ENCODE measurements at places on chromosomes 6 and 20. TPM values are rescaled to one million over a fixed set of nuclear protein-coding genes. Genes with fewer than 3 reads are reported as not detected.

Gene RAET1G
- total RNA-seq = 0.34 TPM

Gene CD93
- total RNA-seq = 394 TPM

Gene OR2B6
- total RNA-seq = not detected

Gene EHMT2
- total RNA-seq = 35.4 TPM

Gene MATN4
- total RNA-seq = 0.20 TPM

Gene BMP5
- total RNA-seq = not detected

Gene GSTA3
- not detected for total RNA-seq

Gene NOX3
- total RNA-seq = not detected

Gene MOG
- not detected for total RNA-seq

Gene ASIP
- total RNA-seq = not detected

Gene LAMA2
- total RNA-seq = 0.59 TPM

Gene TSHZ2
- total RNA-seq = 0.94 TPM

Gene GPR6
- not detected for total RNA-seq

Gene LRRC73
- total RNA-seq = not detected

Gene SAMD5
- 1.00 TPM for total RNA-seq

Gene C6orf15
- total RNA-seq = not detected

Gene SLC26A8
- not detected for total RNA-seq

Gene OTOR
- total RNA-seq = not detected

Gene HLA-DRB5
- not detected for total RNA-seq

Gene DBNDD2
- 9.7 TPM for total RNA-seq

Gene PAK5
- total RNA-seq = not detected

Gene MYMX
- not detected for total RNA-seq

Gene HDGFL1
- total RNA-seq = not detected

Gene FGD2
- not detected for total RNA-seq

Gene BHLHE23
- total RNA-seq = not detected

Gene SSTR4
- not detected for total RNA-seq

Gene CLPSL1
- total RNA-seq = not detected

Gene PCK1
- not detected for total RNA-seq

Gene SNX14
- 79.3 TPM for total RNA-seq

Gene TP53TG5
- not detected for total RNA-seq

Gene SUN5
- not detected for total RNA-seq

Gene SLC13A3
- not detected for total RNA-seq

Gene SEL1L2
- not detected for total RNA-seq

Gene CFB
- total RNA-seq = 3.9 TPM

Gene HAO1
- total RNA-seq = not detected
